ENCODE measurements at places on chromosomes 5 and 9. TPM values are rescaled to one million over a fixed set of nuclear protein-coding genes. Genes with fewer than 3 reads are reported as not detected.

- no peak for DNase-seq
- H3K4me1 ChIP-seq = no peaks in the 10 kb centered on the region
- H3K27me3 ChIP-seq = no peaks in the 10 kb centered on the region
- H3K27ac ChIP-seq = no peak overlapping the region
- no peak overlapping the region for H3K4me3 ChIP-seq
- H3K36me3 ChIP-seq = no peaks in the 10 kb centered on the region
These were observed 143.9 kb upstream of the LHFPL2 start for GRCh38 chr5:78792345-78793055.

DNA sequence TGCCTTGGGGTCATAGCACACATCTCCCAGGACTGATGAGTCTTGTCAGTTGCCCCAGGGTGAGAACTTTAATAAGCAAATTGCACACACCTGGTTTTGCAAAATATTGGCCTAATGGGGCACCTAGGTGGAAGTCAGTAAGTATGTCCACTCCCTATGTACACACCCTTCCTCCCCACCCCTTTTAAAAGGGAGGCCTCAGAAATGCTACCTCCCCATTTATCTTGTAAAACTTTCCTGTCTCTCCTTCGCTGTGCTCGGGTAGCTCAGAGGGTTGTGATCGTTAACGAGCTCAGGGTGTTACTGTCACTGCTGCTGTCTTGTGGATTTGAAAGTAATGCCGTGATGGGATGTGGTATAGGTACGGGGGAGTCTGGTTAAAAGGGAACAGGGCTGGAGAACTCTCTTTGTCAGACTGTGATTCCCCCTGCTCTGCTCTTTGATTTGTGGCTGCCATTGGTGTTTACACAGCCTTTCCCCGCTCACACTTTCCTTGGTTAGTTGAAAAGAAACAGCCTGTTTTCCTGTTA, 26.2 kb downstream of the ZNF462 start:
- H3K36me3 ChIP-seq = no peaks in the 10 kb centered on the region
- no peak for DNase-seq
- peaks cover 27% of the 10 kb centered on the region for H3K4me1 ChIP-seq
- no peaks in the 10 kb centered on the region for H3K27me3 ChIP-seq
- no peak overlapping the region for H3K4me3 ChIP-seq

GRCh38 chr5:90868799-90869198, 310.2 kb downstream of the ADGRV1 start:
- no peak overlapping the region for H3K27ac ChIP-seq
- DNase-seq = no peak
- no peaks in the 10 kb centered on the region for H3K36me3 ChIP-seq
- no peaks in the 10 kb centered on the region for H3K4me1 ChIP-seq
- H3K4me3 ChIP-seq = no peak overlapping the region

The UBTD2 gene
- 14.5 TPM for polyA plus RNA-seq
